ENCODE measurements at places on chromosomes 1 and 21.

DNA sequence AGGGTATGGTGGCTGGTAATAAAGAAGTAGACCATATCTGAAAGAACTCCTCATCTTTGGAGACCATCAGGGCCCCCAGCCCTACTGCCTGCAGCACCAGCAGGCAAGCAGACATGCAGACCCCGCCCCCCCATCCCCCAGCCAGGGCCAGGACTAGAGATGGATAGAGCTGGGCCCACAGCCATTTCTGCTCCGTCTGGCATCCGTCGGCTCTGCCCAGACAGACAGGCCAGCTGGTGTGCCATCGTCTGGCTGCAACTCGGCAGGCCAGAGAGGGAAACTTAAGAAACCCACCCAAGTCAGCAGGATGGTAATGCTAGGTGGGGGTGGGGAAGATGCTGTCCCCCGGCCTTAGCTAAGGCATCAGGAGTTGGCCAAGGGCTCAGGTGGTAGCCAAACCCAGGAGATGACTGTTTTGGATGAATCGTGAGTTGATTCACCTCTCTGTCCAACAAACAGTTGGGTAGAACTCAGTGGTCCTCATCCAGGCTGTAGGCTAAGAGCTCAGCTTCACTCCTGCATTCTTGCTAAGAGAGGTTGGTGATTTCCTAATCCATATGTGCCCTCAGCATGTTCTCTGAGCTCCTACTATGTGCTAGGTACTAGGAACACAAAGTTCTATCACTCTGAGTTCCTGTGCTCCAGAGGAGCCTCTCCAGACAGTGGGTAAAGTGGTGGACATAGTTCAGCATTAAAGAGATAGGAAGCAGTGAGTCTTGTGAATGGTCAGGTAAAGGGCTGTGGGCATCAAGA is 23.2 kb upstream of the TMEM222 start:
- DNase-seq: no peak

DNA sequence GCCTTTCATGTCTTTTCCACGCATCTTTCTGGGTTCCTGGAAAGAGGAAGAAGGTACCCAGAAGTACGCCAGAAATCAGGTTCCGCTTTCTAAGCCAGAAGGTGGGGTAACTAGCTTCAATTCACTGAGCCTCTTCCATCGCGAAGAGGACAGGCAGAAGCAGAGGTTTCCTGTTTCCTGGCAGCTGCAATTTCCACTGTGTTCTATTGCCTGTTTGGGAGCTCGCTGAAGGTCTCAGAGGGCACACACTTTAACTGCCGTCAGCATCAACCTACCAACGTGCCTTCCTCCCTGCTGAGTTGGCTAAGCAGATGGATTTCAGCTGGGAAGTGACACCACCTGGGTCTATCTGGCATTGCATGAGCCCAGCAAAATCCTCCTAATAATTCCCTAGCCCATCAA is 10.0 kb downstream of the NCF2 start:
- peak; percentile 91 for DNase-seq

DNA sequence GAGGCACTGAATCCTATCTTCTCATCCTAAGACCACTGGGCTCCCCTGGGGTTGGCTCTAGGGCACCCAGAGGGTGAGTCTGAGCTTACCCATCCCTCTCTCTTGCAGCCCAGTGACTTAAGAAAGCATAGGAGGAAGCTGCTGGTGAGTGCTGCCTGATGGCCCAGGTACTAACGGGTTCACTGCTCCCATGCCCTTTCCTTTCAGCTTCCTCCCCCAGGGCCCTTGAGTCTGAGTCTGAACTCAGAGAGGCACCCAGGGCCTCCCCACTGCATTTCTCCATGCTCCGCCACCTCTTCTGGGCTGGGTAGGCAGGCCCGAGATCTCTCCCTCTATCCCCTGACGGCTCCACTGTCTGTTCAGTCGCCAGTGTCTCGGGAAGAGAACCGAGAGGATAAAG is 29.7 kb downstream of the PPFIA4 start:
- DNase-seq: no peak

DNA sequence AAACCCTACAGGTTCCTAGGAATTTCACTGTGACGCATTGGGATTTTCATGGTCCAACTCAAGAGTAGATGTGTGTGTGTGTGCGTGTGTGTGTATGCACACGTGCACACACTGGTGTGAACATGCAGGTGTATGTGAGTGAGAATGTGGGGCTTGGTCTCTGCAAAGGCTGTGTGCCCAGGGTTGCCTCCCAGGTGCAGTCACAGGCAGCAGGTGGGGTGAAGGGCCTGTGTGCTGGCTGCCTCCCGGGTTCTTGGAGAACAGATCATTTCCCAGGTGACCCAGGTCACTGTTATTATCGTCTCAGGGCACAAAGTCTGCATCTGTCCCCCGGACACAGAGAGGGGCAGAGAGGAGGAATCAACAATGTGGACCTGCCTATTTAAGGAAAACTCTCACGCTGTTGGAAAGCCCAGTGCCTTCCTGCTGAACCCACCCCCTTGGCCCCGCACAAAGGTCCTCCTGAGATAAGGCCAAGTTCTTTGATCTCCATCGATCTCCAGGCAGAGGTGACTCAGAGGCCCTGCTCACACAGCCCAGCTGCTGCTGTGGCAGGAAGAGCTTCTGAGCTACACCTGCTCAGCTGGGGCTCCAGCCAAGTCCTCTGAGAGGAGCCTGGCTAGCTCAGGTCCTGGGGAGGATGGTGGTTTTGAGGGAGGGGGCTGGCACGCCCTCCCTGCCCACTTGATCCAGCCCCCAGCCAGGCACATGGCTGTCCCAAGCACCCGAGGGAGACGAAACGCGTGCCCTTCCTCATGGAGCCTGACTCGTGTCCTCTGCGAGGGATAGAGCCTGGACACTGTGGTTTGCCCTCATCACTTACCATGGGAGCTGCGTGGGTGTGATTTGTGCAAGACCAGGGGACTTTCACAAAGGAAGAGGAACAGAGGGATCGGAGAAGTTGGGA is 134.0 kb upstream of the ARHGEF16 start:
- DNase-seq: peak; percentile 21

DNA sequence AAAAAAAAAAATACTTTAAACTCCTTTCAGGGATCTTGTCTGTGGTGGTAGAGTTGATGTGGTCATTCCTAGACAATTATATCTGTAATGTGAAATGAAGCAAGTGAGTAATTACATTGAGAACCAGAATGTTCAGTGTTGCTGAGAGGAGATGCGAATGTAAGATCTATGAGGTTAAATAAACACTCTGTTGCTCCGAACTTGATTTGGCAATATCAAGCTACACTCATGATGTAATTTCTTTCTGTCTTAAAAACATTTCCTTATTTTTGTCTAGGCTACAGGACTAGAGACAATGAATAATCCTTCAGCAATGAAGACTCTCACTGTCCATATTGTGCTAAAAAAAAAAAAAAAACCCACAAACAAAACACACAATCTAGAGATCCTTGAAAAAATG is 63.1 kb upstream of the IGSF5 start:
- no peak for DNase-seq

DNA sequence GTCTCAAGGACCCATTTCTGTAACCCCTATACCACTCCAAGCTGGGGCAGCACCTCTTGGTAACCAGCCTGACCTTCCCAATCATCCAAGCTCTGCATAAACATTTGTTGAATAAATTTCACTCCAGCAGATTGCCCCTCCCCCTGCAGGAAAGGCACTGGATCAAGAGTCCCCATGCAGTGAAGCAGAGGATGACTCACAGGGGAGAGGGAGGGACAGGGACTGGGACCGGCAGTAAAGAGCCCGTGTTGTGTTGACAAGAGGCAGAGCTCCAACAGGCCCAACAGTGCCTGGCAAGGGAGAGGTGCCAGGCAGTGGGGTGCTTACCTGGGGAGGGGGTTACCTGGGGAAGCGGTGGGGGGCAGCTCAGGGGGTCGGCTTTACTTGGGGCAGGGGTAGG is 32.3 kb downstream of the SLC9A1 start:
- DNase-seq: peak; percentile 97

- DNase-seq: peak; percentile 18
Observed at GRCh38 chr1:230459465-230459864, 33.3 kb upstream of the PGBD5 start.

DNA sequence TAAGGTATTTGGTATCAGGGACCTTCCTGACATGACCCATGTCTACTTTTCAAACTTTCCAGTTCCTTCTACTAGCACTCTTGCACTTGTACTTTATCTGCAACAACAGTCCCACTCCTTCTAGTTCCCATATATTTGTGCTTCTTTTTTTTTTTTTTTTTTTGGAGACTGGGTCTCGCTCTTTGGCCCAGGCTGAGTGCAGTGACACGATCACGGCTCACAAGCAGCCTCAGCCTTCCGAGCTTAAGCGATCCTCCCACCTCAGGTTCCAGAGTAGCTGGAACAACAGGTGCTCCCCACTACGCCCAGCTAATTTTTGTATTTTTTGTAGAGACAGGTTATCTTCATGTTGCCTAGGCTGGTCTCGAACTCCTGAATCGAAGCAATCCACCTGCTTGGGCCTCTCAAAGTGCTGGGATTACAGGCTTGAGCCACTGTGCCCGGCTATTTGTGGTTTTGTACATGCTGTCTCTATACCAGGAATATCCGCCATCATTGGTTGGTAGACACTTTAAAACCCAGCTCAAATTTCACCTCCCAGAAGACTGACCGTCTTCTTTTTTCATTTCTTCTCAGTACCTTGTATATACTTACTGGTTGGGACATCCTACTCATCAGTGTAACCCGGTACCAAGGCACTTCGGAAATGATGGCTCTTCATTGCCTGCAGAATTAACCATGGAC is 1.1 kb downstream of the ZMYM1 start:
- DNase-seq: no peak

- no peak for DNase-seq
Observed at GRCh38 chr1:32255072-32256071, 4.3 kb downstream of the LCK start.

- DNase-seq: peak; percentile 34
Observed at GRCh38 chr21:41477641-41478318, 30.2 kb downstream of the TMPRSS2 start.

GRCh38 chr1:221829327-221830015 is 87.6 kb upstream of the DUSP10 start:
- peak; percentile 90 for DNase-seq

- no peak for DNase-seq
Observed at GRCh38 chr1:29525941-29526340, 289.6 kb downstream of the PTPRU start.

- DNase-seq: no peak
Observed at GRCh38 chr1:27491748-27492700, 2.1 kb upstream of the WASF2 start.

- peak; percentile 87 for DNase-seq
Observed at GRCh38 chr1:36321119-36321951, 2.1 kb downstream of the EVA1B start.

DNA sequence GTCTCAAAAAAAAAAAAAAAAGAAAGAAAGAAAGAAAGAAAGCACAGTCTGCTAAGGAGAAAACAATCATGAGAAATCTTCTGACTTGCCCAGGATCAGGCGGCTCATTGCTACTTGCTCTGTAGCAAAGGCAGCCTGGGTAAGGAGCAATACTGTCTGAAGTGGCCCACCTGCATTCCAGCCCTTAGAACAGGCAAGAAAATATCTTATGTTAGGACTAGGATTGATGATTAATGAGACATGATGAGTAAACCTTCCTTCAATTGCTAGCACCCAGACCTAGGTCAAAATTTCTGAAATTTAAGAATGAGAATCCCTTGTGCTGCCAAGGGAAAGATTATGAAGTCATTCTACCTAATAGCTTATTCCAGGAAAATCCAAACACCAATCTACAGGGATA is 140.8 kb downstream of the DSCAM start:
- DNase-seq: no peak

DNA sequence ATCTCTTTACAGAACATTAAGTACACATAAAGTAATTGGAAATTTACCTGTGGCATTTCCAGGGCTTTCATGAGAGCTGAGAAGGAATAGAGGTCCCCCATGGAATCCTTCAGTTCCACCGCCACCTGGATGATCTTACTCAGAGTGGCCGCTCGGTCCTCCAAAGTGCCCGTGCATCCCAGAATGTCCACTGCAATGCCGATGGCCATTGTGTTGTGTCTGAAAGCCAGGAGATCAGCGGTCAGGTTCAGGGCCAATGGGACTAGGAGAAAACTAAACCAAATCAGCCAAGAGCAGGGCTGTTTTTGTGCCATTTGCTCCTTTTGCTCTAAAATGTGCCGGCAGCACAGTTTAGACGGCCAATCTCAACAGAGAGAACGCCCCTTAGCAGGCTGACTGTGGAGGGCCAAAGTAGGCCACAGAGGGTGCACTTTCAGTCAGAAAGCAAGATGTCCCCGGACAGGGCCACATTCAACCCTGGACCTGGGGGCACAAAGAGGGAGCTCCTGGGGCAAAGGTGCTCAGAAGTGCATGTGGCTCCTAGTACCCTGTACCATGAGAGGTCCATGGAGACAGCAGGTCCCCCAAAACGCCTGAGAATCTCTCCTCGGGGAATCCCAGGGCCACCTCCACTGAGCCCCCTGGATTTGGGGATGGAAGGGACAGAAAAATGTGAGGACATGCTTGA is 109.9 kb downstream of the BCAR3 start:
- DNase-seq: no peak

DNA sequence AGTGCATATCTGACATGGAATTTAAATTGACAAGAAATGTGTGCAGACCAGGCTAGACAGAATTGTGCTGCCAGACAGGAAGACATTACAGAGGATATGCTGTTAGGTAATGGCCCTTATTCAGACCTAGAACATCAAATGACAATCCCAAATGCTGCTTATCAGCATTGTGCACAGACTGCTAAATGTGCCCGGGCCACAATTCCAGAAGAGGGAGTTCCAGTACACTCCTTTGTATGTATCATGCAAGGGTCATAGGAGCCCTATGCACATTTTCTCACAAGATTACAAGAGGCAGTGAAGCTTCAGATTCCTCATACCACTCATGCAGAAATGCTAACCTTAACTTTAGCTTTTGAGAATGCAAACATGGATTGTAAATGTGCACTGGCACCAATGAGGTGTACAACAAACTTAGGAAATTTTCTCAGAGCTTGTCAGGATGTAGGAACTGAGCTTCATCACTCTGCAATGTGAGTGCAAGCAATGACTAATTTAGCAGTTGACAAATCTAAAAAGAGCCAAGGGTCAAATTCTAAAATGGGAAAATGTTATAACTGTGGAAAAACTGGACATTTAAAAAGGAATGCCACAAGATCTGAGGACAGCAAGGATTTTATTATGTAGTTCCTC is 273.5 kb downstream of the COL11A1 start:
- DNase-seq: no peak

GRCh38 chr1:2130871-2131289 is 63.7 kb downstream of the FAAP20 start:
- no peak for DNase-seq

DNA sequence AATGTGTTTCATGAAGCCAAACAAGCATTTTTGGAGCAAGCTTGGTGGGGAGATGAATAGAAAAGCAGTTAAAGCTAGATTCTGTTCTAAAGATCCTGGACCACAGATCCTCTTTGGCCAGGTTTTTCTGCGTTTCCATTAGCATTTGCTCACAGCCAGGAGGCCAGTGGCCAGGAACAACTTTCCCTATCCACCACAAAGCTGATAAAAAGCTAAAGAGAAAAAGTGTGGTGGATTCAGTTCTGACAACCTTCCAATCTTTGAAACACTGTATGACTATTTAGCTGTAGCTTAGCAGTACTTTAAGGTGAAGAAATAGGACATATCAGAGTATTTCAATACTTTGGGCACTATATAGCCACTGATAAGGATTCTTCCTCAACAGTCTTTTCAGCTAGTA is 3.0 kb upstream of the NEK7 start:
- DNase-seq: no peak

GRCh38 chr1:25715888-25716287 is 84.1 kb upstream of the SELENON start:
- peak; percentile 19 for DNase-seq

- no peak for DNase-seq
Observed at GRCh38 chr1:2607641-2608091, 21.1 kb downstream of the PRXL2B start.

GRCh38 chr1:175604039-175604941 is 139.1 kb downstream of the TNR start:
- no peak for DNase-seq
